Lung (tissue), 17 donors: ENCODE measurements at places on chromosomes 16 and 17. TPM values are rescaled to one million over a fixed set of nuclear protein-coding genes. Genes with fewer than 3 reads are reported as not detected.

GRCh38 chr16:9791556-9791955 is 390.7 kb downstream of the GRIN2A start:
- DNase-seq, result no peak

The MT4 gene
- total RNA-seq, result not detected

- DNase-seq, result no peak
Measured at GRCh38 chr16:86520317-86521210, 10.2 kb downstream of the FOXF1 start.

GRCh38 chr17:7688808-7689316 is 585 bp downstream of the WRAP53 start:
- DNase-seq, result no peak

- DNase-seq, result no peak
Measured at GRCh38 chr16:3745751-3746355, 28.5 kb upstream of the TRAP1 start.

The MBTD1 gene
- total RNA-seq, result 9.0 TPM

- DNase-seq, result peak; percentile 98
Measured at GRCh38 chr16:85206472-85207356, 94.4 kb upstream of the CIBAR2 start.

The CHD9NB gene
- total RNA-seq, result 34.8 TPM

DNA sequence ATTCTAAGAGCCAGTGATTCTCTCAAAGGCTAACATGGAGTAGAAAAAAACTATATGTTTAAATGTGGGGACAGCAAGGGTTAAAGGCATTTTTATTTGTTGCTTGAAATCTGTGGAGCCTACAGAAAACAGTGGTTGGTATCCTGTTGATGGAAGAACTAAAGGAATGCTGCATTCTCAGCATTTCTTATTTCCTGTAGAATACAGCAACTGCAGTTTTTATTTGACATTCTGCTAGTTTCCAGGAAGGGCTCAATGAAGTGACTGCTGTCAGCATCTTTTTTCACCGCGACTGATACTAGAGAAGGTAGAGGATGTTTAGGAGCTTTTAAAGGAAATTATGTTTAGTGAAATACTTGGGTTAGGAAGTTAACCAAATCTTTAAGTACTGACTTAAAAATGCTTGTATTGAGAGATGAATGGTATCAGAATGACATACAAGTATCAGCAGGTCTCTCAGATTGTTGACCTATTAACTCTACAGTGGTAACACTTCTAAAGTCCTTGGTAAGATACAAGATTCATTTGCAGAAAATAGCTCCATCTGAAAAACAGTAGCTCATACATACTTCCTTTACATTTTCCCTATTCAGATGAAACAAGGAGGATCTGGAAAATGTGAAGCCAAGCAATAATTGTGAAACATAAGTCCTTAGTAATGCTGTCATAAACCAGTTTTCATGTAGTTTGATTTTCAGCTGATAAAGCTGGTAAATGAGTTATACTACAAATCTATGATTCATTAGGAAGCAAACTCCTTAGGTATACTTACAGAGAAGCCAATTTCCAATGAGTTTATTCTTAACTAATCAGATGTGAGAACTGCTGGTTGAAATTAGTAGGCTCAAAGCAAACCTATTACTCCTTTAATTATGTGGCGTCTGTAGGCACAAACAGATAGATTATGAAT is 15.2 kb downstream of the CLTC start:
- peak; percentile 79 for DNase-seq

DNA sequence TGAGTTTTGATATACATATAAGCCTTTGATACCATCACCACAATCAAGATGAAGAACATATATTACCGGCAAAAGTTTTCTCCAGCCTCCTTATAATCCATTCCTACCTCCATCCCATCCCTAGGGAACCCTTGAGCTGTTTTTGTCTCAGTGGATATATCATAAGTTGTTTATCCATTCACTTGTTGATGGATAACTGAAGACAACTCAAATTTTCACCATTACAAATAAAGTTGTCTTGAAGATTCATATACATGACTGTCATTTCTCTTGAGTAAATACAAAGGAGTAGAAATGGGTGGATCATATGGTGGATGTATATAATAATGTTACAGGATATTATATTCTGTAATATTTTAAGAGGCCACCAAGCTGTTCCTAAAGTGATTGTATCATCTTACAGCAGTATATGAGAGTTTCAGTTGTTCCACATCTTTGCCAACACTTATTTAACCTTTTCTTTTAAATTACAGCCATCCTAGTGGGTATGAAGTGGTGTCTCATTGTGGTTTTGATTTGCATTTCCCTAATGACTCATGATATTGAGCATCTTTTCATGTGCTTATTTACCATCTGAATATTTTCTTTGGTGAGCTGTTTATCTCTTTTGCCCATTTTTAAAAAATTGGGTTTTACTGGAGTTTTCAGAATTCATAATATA is 17.4 kb downstream of the NF1 start:
- no peak for DNase-seq

- DNase-seq, result peak; percentile 55
Measured at GRCh38 chr16:9092282-9092977, 986 bp downstream of the HAPSTR1 start.

DNA sequence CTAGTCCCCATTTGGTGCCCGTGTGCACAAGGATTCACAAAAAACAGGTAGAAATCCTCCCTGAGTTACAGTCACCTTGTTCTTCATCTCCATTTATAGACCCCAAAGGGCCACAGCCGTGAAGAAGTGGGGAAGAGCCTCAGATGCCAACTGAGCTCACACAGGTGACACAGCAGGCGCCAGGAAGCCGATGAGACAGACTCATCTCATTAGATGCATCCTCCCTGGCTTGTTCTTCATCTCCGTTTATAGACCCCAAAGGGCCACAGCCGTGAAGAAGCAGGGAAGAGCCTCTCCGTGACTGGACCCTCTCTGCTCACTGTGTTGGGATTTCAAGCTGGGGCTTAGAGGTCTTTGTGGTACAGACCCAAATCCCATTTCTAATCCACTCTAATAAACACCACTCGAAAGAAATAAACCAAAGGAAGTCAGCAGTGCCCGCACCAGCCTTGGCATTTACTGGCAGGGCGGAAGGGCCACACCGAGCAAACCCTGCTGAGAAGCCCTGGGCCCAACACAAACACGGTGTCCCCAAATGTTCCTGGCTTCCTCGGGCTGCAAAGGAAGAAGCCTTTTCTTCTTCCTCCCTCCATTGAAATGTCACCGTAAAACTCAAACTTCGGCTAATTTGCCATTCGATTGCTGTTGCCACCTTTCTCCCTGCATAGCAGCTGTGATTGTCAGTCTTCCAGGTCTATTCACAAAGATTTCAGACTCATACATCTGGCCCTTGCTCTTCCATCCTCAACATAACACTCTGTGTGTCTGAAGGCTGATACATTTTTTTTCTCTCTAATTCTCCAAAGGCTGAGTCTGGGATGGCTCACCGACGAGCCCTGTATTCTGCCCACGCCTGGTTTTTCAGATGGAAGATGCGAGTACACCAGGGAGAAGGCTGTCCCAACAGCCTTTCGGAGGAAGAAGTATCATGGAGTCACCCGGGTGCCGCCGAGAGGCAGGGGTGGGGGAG is 44.9 kb upstream of the DOC2B start:
- no peak for DNase-seq

- DNase-seq, result no peak
Measured at GRCh38 chr17:56031636-56032035, 121.6 kb upstream of the ANKFN1 start.

GRCh38 chr16:54366943-54367342 is 80.4 kb upstream of the IRX3 start:
- peak; percentile 37 for DNase-seq

DNA sequence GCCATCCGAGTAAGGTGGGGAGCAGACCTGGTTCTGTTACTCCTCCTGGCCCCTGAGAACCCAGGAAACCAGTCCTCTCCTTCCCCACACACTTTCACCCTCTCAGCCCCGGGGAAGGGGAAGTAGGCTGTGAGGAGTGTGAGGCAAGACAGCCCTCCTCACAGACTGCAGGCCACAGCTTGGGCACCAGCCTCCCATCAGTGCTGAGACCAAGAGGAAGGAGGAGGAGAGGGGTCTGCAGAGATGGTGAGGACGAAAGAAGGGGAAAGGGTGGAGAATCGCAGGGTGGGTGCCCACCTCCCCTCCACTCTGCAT is 7.0 kb downstream of the G6PC3 start:
- no peak for DNase-seq

The OR3A3 gene
- total RNA-seq, result not detected
